ENCODE measurements at places on chromosomes 12 and 14.

DNA sequence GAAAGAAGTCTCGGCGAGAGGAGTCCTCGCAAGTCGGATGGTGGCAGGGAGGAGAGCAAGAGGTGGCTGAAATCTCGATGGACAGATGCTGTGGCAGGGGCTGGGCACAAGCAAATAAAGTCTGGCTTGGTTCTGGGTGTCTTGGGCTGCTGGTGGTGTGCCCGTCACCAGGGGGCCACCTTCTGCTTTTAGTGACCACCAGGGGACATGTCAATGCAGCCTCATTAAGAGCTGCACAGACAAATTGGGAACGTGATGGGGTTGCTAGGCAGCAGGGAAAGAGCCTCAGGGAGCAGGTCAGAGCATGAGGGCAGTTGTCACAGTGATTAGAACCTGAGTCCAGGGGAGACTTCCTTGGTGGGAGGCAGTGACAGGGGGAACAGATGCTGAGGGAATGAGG, 44.0 kb downstream of the LRRC74A start:
- DNase-seq, result no peak

DNA sequence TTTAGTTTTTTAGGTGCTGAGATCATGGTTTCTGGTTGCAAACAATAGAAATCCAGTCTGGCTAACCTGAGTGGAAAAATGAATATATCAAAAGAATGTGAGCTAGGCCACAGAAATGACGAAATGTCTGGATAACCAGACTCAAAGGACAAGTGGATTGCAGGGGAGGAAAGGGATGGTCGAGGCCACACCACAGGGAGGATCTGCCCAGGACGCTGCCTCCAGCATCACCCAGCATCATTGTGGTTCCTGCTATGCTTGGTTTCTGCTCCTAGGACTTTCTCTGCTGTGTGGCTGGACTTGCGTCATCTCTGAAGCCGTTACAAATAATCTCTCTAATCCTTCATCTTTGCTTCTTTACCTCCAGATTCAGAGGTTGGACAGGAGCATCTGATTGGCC, 80.4 kb downstream of the TTC8 start:
- no peak for DNase-seq

- peak; percentile 10 for DNase-seq
These were observed 2.3 kb upstream of the NOP2 start for GRCh38 chr12:6570264-6570887.

GRCh38 chr14:91405241-91405721, 12.3 kb downstream of the CCDC88C start:
- no peak for DNase-seq

DNA sequence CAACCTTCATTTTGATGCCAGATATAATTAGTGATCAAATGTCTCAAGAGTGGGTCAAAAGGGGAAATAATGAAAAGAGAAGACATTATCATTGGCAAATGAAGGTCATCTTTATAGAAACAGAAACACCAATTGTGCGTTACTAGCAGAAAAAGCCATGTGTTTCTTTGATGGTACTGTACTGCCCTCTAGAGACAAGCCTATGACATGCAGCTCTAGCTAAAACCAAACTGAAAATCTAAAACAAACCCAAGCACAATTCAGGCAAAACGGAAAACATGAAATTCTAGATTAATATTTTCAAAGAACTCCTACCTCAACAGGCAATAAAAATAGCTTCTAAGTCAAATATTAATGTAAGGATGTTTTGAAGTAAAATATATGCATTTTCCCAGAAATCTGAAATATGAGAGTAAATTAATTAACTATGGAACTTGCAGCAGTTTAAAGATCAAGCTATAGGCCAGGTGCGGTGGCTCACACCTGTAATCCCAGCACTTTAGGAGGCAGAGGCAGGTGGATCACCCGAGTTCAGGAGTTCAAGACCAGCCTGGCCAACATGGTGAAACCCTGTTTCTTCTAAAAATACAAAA, 115.4 kb downstream of the KLHL28 start:
- peak; percentile 56 for DNase-seq

GRCh38 chr12:77218278-77218677, 152.9 kb upstream of the E2F7 start:
- no peak for DNase-seq

DNA sequence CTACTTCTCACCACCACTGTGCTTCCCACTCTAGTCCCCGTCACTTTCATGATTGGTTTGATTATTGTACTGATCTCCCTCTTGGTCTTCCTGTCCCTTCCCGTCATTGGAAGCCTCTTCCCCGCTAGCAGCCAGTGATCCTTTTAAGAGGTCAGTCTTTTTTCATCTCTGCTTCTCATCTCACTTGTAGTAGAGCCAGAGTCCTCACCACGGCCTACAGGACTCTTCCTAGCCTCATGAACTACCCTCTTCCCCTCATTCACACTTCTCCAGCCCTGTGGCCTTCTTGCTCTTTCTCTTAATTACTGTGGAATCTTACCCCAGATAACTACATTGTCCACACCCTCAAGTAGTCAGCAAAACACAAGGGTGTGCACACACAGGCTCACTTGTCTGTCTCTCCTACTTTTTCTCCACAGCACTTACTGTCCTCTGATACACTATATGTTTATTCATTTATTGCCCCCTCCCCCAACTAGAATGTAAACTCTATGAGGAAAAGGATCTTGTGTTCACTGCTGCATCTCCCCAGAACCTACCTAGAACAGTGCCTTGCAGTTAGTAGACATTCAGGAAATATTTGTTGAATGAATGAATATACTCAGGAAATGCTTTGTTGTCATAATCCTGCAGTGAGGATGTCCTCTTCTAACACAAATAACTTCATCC, 66.3 kb downstream of the CKB start:
- DNase-seq, result no peak

GRCh38 chr12:118448341-118448740, 72.0 kb downstream of the SUDS3 start:
- peak; percentile 11 for DNase-seq

GRCh38 chr14:78455896-78456435, 285.8 kb downstream of the NRXN3 start:
- no peak for DNase-seq

GRCh38 chr12:64566831-64567517, 43.3 kb upstream of the RASSF3 start:
- no peak for DNase-seq
